ENCODE measurements at places on chromosomes 6 and 20.

GRCh38 chr6:104400844-104401243 is 458.9 kb downstream of the HACE1 start:
- DNase-seq = no peak

DNA sequence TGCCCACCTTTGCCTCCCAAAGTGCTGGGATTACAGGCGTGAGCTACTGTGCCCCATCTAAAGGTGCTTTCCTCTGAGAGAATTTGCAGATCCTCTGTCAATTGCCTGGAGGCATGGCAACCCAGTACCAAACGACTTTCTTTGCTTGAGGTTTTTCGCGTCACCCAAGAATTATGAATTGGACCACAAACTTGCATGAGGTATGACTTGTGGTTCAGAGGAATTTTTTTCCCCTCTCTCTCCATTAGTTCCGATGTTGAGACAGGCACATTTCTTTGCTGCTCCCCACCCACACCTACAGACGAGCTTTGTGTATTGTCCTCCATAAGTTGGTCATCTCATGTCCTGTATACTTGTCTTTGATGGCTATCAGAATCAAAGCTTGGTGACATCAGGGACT is 11.8 kb upstream of the SCAF8 start:
- no peak for DNase-seq

- peak; percentile 29 for DNase-seq
Observed at GRCh38 chr6:45378334-45378926, 696 bp upstream of the SUPT3H start.

GRCh38 chr6:155399062-155399744 is 56.4 kb downstream of the NOX3 start:
- no peak for DNase-seq

DNA sequence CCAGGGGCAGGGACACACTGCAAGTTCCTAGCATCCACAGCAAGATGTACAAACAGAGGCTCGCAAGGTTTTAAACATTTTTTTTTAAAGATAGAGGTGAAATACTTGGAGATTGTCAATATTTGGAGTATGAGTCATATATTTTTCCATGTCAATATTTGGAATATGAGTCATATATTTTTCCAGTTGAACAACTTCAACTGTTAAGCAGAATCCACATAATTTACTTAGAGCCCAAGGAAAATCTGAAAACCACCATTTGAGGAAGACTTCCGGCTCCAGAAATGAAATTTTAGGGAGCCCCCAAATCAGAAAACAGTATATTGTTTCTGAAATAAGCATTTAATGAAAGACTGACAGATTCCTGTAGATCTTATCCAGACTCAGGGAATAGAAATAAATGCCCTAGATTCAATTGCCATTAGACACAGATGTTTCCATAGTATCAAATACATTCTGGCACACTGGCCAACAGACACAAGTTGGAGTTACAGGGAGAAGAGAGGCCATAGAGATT is 51.6 kb upstream of the FAM184A start:
- no peak for DNase-seq

DNA sequence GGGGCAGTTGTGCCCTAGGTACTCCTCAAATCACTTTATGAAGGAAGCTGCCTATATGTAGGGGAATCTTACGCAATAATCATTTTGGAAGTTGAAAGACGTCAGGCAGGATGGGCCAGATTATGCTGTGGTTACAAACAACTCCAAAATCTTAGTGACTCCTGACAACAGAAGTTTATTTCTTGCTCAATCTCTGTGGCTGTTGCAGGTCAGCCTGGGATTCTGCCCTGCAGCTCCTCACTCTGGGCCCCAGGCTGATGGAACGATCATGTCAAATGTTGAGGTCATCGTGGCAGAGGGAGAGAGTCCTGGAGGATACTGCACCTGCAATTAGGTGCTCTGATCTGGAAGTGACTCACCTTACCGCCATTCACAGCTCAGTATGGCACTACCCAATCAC is 88.4 kb downstream of the ZDHHC14 start:
- DNase-seq = no peak

GRCh38 chr6:89335164-89335563 is 17.4 kb downstream of the UBE2J1 start:
- DNase-seq = no peak

DNA sequence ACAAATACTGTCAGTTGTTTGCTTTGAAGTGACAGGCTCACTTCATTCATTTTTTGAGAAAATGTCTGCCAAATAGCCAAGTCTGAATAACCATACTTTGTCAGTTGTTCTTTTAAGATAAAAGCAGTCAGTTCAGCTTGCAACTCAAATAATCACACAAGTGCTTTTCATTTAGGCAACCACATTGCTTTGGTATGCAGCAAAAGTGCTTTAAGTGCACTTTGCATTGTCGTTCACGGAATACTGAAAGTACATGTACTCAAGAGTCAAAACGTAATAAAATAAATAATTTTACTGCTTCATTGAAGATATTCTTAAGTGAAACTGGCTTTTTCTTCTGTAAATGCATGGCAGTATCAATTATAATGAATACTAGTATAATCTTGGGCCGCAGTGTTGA is 107.2 kb downstream of the MMS22L start:
- no peak for DNase-seq

DNA sequence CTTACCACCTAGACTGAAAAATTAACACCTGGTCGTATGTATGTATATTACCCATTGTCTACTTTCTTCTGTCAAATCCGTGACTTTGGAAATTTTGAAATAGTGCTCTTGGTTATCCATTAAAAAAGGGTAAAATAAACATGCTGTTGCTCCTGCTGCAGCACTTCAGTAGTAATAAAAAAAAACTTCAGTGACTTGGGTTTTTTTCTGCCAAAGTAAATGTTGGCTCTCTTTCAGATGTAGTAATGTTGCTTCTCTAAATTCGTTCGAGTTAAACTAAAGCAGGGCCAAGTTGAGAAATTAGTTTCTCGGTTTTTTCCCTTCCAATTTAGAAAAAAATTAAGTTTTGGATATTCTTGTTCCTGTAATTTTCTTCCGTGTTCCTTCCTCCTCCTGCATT is 34.2 kb downstream of the JARID2 start:
- DNase-seq = no peak

DNA sequence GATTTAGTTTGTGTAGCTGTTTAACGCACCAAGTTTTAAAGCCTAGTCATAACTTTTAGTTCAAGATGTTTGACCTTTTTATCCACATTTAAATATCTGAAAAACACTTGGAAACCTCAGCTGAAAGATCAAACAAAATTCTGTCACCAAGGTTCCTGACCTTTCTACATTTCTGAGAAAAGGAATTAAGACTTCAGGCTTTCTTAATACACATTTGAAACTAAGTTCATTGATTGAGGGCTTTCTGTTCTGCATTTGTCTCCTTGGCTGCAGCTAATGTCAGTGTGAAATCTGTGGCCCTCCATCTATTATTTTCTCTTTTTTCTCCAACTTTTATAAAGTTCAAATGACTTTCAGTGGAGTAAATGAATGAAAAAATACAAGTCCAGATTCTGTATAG is 22.7 kb upstream of the FBXL4 start:
- no peak for DNase-seq

DNA sequence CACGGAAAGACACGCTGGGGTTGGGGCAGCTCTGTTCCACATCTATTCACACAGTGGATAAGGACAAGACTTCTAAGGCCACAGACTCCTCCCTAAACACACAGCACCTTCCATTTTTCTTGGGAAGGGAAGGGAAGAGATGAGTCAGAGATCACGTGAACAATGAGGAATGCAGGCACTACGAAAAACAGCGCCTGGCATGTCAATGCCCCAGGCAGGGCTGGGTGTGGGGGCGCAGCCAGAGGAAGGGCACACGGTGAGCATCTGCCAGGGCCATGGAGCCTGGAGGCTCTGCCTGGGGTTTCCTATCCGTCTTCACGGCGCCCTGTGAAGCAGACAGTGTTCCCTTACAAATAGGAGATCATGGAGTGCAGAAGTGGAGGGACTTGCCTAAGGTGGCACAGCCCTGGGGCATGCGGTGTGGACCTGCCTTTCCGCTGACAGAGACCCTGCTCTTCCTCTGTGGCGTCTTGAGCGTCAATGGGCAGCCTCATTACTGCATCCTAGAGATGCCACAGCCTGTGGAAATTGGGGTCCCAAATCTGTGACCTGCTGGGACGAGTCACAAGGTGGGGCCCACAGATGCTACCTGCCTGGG is 15.4 kb downstream of the UNC93A start:
- DNase-seq = no peak

DNA sequence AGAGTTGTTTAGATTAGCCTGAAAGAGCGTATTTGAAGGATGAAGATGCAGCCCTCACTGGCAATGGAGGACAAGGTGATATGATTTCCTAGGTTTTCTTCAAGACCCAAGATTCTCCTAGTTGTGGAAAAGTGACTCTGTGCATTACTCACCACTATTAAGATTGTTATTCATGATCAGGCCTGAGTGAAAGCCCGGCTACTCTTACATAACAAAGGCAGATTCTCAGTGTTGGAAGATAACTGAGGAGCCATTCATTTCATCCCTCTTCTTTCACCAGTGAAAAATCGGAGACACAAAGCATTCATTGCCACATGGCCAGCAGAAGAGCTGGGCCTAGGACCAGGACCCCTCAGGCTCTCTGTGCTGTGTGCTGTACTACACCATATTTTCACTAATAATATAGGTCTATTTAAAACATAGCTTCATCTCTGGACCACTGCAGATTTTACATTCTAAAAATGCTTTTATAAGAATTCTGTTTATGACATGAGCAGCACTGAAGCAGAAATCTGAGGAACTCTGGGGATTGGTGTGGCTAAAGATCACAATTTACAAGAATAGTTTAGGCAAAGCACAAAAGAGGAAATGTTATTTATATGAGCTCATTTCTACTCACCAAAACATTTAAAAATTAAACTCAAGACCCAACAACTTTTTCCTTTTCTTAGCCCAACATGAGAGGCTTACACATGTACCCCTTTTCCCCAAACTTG is 181.9 kb upstream of the CCN2 start:
- DNase-seq = no peak

- peak; percentile 17 for DNase-seq
Observed at GRCh38 chr6:80133020-80133419, 26.5 kb downstream of the BCKDHB start.

DNA sequence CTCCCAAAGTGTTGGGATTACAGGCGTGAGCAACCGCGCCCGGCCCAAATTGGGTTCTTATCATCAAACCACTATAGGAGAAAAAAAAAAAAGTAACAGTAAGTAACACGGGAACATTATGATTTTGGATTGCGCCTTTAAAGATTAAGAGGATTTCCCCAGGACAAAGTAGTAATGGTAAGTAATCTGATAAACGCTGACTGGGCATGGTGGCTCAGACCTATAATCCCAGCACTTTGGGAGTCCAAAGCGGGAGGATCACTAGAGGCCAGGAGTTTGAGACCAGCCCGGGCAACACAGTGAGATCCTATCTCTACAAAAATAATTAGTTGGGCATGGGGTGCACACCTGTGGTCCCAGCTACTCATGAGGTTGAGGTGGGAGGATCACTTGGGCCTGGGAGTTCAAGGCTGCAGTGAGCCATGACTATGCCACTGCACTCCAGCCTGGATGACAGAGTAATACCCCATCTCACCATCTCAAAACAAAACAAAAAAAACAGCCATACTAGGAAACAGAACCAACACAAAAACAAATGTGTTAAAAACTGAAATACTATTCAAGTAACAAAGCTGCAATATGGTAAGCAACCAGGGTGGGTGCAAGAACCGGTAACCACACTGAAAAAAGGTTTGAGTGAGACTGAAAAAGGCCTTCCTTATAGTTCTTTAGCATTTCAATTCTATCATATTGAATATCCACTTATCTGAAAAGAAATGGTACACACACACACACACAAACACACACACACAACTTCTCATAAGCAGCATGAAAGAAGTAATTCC is 8.2 kb downstream of the C6orf62 start:
- no peak for DNase-seq

DNA sequence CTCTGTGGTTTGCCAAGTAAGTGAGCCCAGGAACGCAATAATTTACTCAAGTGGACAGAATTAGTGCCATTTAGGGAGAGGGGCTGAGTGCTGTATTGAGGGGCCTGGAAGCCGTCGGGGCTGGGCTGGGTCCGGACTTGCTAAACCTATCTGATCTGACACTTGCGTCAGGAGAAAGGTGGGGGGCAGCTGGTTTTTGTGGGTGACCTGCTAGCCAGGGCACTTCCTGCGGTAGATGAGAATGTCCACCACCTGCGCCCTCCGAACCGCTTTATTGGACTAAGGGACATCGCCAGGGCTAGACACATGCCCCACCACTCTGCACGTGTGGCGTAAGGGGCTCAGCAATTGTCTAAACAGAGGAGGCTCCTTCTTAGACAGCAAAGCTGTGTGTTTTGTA is 139.1 kb downstream of the CDH4 start:
- DNase-seq = no peak

DNA sequence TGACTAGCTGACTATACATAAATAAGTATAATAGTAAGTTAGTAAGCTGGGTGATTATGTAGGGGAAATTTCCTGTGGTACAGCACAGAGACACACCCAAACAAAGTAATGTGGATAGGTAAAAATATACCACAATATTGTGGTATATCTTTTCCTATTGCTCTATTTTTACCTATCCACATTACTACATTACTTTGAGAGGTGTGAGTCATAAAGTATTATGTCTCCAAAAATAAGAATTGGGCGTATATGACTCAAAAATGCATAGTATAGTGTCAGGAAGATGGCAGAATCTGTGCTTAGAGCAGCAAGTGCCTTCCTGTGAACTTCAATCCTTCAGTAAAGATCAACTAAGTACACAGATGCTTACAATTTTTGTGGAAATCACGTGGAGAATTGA is 2.7 kb upstream of the SIRPG start:
- no peak for DNase-seq

GRCh38 chr20:64156886-64157875 is 7.1 kb upstream of the MYT1 start:
- DNase-seq = no peak

DNA sequence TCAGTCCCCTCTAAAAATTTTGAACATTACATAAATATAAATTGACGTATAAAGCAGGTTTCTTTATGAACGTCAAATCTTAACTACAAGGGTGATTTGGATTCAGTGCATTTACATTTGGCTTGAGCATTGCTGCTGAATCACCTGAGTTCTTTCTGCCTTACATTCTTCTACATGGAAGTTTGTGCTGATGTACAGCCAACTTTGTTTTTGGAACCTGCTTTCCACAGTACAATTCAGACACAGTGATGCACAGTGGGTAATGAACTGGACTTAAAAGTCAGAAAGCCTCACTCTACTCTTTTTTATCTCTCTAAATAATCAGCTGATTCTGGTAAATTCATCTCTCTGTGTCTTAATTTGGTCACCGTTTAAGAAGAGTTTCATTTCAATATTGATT is 47.6 kb downstream of the RCAN2 start:
- no peak for DNase-seq

- DNase-seq = no peak
Observed at GRCh38 chr20:48897305-48898010, 24.1 kb upstream of the ARFGEF2 start.

DNA sequence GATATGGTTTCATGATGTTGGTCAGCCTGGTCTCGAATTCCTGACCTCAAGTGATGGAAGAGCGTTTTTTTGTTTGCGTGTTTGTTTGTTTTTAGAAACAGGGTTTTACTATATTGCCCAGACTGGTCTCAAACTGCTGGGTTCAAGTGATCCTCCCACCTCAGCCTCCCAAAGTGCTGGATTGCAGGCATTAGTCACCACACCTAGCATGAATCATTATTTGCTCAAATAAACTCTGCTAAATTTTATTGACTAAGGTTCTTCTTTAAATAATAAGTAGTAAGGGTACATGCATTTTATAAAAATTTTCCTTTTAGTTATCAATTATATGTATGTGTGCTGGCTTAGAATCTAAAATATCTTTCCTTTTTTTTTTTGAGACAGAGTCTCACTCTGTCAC is 52.9 kb downstream of the ZBTB9 start:
- no peak for DNase-seq

Measured in CD4-positive, alpha-beta T cell treated with Interleukin-1 beta for 1 hour (primary cell).